NCI-H2081 treated with DMSO at 0.1 percent for 48 hours (cell line): ENCODE measurements at places on chromosomes 13 and 19.

GRCh38 chr19:439167-439900, 21.5 kb downstream of the SHC2 start:
- no peak for DNase-seq

GRCh38 chr19:46049597-46049996, 8.8 kb upstream of the IGFL4 start:
- no peak for DNase-seq

- no peak for DNase-seq
Measured at GRCh38 chr19:41352609-41353465, 885 bp downstream of the TGFB1 start.

DNA sequence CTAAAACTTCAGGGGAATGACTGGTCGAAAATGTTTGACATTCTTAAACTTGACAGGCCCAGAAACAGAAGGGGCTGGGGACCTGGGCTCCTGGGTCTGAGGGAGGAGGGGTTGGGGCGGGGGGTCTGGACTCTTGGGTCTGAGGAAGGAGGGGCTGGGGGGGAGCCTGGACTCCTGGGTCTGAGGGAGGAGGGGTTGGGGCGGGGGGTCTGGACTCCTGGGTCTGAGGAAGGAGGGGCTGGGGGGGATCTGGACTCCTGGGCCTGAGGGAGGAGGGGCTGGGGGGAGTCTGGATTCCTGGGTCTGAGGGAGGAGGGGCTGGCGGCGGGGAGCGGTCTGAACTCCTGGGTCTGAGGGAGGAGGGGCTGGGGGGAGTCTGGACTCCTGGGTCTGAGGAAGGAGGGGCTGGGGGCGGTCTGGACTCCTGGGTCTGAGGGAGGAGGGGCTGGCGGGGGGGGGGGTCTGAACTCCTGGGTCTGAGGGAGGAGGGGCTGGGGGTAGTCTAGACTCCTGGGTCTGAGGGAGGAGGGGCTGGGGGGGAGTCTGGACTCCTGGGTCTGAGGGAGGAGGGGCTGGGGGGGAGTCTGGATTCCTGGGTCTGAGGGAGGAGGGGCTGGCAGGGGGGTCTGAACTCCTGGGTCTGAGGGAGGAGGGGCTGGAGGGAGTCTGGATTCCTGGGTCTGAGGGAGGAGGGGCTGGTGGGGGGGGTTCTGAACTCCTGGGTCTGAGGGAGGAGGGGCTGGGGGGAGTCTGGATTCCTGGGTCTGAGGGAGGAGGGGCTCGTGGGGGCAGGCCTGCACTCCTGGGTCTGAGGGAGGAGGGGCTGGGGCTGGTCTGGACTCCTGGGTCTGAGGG, 5.5 kb upstream of the KLK6 start:
- DNase-seq: no peak

DNA sequence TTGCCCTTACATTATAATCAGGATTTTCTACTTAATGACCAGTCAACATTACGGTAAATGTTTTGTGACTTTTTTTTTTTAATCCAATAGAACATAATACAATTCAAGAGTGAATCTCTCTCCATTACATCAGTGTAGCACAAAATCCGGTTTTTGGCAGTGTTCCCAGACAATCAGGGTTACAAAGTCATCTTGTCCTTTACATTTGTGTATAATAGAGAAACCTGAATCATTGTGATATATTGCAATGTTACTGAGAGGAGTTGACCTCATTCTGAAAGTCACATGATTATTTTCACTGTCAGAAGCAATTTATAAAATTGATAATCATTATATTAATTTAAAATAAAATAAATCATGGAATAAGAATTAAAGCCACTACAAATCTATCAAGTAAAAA, 1346.0 kb upstream of the SPRY2 start:
- DNase-seq: no peak

DNA sequence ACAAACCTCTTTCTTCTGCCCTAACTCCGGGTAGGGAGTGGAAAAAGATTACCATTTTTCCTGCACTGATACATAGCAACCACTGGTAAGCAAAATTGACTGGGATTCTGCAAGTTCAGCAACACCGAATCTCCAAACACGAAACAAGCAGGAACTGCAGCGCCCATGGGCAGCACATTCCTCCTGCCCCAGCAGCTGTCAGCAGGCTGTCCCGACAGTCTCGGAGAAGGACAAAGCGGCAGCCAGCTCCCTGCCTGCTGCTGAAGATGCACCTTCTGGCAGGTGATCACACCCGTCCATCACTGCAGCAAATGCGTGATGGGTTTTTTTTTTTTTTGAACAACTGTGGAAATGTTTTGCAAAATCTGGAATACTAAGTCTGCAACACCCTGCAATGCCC, 6.7 kb downstream of the TMTC4 start:
- no peak for DNase-seq

DNA sequence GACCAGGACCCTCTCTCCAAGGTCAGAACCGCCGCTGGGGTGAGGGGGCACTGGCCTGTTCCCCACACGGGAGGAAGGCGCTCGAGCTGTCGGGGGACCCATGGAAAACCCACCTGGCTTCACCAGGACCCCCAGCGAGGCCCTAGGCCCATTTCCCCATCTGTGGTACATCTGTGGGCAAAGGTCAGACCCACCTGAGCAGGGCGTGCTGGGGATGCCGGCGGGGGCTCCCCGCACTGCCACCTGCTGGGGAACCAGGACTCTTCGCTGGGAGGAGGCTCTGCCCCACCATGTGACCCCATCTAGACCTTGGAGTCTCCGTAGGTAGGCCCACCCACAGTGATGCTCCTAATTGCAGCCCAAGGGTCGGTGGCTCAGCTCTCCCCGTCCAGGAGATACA, 511 bp downstream of the WDR88 start:
- DNase-seq: no peak

- DNase-seq: no peak
Measured at GRCh38 chr19:18408053-18408476, 10.6 kb upstream of the LRRC25 start.

DNA sequence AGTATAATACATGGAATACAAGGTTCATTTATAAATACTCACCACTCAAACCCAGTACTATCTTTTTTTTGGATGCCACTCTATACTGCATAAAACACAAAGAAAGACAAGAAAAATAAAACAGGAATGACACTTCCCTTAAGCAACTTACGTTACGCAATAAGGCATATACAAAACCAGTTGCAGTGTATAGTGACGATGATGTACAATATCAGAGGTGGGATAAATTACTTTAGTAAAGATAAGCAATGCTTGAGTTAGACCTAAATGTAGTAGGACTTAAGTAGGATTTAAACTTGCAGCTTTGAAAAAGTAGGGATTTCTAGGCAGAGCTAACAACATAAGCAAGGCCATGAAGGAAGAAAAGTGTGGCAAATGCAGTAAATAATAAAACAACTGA, 374.9 kb downstream of the SPRY2 start:
- DNase-seq: no peak

- DNase-seq: no peak
Measured at GRCh38 chr13:110289661-110290060, 17.3 kb downstream of the COL4A1 start.

- DNase-seq: no peak
Measured at GRCh38 chr13:114115796-114116195, 16.6 kb downstream of the RASA3 start.

DNA sequence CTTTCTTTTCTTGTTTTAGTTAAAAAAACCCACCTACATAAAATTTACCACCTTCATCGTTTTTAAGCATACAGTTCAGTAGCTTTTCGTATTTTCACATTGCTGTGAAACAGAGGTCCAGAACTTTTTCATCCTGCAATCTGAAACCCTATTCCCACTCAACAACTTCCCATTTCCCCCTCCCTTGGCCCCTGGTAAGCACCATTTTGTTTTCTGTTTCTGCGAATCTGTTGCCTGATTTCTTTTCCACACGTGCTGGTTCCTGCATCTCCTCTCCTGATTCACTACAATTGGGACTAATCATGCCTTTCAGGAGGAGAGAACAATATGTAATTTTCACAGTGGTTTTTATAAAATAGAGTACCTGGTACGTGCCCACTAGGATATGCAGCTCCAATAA, 149.2 kb upstream of the RNF113B start:
- no peak for DNase-seq

GRCh38 chr19:13902993-13903555, 2.8 kb downstream of the BRME1 start:
- no peak for DNase-seq

- DNase-seq: no peak
Measured at GRCh38 chr19:28351761-28352160, 861.2 kb downstream of the UQCRFS1 start.

DNA sequence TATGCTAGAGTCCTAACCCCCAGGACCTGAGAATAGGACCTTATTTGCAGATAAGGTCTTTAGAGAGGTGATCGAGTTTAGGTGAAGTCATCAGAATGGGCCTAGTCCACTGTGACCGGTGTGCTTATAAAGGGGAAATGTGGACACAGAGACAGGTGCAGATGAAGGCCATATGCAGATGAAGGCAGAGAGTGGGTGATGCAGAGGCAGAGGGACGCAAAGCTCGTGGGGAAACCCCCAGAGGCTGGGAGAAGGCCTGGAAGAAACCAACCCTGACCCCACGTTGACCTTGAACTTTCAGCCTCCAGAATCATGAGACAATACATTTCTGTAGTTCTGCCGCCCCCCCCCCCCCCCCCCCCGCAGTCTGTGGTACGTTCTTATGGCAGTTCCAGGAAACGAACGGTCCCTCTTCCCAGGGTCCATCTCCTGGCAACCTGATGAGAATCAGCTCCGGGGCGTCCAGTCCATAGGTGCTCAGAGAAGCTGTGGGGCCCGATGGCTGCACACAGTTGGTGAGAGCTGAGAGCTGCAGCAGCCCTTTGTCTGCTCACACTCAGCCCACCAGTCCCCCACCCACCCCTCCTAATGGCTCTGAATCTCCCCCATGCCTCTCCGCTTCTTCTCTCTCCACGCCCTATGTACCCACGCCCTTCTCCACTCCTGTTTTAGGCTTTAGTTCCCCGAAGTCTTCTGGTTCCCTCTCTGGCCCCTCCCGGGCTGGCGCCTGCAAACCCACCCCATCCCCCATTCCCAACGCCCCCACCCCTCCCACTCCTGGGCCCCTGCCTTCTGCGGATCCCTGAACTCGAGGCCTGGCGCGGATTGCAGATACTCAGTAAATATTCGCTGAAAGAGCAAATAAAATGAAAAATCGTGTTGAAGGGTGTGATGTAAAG, 218.3 kb upstream of the MAB21L1 start:
- no peak for DNase-seq
